ENCODE measurements at places on chromosomes 3 and 15.
A peak's percentile ranks its signal among the peaks of the same experiment; 100 is the strongest.

DNA sequence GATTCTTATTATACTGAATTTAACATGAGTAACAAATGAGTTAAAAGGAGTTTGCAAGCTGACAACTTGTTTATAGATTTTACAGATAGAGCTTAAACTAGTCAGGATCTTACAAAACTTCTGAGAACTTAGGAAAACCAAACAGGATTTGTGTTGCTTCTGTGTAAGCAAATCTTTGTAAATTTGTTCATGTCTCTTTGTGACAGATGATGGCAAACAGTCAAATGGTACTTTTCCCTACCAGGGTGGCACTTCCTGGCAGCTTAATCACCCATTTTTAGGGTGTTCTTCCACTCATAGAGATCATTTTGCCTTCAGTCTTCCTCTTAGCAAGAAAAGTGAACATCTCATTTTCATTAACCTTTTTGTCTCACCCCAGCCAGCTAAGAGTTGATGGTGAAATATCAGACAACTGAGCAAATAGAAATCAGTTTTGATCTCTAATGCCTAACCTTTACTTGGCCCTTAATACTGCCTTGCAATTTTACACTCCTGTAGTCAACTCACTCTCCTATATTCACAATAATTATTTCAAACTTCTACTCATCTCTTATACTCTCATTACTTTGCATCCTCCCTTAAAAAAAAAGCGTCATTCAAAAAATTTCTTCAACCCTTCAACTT, 23.7 kb upstream of the NECTIN3 start:
- no peak for DNase-seq

GRCh38 chr3:125959317-125960065, 9.5 kb upstream of the ROPN1B start:
- DNase-seq, result no peak

DNA sequence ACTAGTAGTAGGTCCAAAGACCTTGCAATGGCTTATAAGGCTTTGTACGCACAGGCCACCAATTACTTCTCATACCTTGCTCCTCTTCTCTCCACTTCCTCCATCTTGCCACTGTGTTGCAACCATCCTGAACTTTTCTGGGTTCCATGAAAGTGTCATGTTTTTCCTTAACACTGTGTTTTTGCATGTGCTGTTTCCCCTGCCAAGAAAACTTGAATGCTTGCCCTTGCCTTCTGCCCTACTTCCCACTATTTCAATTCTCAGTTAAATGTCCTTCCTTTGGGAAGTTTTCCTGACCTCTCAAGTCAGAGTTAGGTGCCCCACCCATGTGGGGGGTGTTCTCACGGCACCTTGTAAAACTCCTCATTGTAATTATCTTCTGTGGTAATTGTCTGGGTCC, 182.8 kb downstream of the THRB start:
- no peak for DNase-seq

- peak; percentile 59 for DNase-seq
These were observed 369.2 kb upstream of the IL12A start for GRCh38 chr3:159619341-159619885.

GRCh38 chr3:61926923-61927322, 365.6 kb downstream of the PTPRG start:
- DNase-seq, result no peak

GRCh38 chr3:192433704-192434103, 293.6 kb downstream of the FGF12 start:
- peak; percentile 30 for DNase-seq

DNA sequence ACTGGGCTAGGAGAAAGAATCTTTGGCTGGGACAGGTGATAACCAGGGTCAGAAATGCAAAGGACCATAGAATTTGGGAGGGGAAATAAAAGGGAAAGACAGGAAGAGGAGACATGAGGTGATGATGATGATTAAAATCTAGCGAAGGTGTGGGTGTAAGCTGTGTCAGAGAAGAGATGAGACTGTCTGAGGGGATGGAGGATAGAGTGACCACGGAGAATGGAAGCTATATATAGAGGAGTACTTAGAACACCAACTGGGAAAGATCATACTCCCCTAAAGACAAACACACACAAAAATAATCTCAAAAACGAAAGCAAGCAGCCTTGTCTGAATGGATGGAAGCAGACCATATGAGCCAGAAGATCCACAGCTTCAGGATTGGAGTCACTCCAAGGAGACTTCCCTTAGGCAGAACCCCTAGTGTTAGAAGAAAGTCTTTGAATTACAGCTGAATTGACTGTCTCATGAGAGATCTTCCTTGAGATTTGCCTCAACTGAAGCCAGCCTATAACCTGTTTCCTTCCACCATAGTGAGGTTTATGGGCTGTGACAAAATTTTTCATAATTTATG, 115.2 kb upstream of the DAZL start:
- DNase-seq, result no peak

- no peak for DNase-seq
These were observed 9.9 kb downstream of the MB21D2 start for GRCh38 chr3:192907784-192908183.

- DNase-seq, result no peak
These were observed 52.4 kb upstream of the GNB4 start for GRCh38 chr3:179503640-179504039.

- no peak for DNase-seq
These were observed 82.0 kb downstream of the HHLA2 start for GRCh38 chr3:108378153-108378951.

DNA sequence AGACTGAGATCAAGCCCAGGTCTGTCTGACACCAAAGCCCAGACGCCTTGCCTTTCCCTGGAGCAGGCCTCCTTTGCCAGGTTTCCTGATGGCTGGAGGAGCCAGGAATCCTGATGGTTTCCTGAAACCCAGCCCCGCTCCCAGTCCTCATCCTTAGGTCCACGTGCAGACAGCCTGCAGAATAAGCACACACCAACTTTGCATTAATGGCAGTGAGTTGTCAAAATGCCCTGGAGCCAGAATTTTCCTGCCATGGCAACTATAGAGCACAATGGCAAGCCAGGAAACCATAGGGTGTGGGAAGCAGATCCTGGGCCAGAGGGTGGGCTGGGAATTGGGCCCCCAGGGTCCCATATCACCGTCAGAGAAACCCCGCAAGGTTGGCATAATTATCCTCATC, 67.4 kb upstream of the HRH1 start:
- DNase-seq, result no peak

- no peak for DNase-seq
These were observed 100.1 kb upstream of the NEO1 start for GRCh38 chr15:72952151-72952550.

DNA sequence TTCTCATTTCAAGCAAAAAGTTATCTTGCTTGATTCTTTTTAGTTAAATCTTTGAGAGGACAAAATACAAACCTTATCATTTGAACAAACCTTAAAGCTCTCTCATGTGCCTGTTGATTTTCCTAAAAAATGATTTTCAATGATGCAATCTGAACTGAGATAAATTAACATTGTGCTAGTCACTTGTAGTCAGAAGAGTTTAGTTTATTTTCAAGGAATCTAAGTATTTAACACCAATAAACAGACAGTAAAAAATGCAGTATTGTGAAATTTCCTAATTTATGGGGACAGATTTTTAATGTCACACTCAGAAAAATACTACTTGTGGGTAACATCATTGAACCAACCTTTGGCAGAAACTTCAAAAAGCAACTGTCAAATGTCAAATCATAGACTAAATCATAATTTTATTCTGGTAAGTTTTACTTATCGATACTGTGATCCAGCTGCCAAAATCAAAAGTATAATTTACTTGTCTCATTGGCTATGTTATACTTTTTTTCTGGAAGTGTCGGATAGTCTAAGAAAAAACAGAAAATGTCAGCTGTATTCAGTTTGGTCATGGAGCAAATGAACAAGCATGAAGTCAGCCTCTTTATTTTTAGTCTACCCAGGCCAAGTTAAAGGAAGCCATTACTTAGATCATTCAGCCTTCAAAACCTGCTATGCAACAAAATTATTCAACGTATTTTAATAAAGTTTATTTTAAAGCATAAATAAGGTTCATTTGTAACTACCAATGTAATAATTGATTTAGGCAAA, 52.4 kb upstream of the FNDC3B start:
- DNase-seq, result no peak

GRCh38 chr3:62242831-62243509, 130.4 kb downstream of the FEZF2 start:
- DNase-seq, result no peak

- no peak for DNase-seq
These were observed 74.8 kb downstream of the SNTN start for GRCh38 chr3:63727233-63727632.

DNA sequence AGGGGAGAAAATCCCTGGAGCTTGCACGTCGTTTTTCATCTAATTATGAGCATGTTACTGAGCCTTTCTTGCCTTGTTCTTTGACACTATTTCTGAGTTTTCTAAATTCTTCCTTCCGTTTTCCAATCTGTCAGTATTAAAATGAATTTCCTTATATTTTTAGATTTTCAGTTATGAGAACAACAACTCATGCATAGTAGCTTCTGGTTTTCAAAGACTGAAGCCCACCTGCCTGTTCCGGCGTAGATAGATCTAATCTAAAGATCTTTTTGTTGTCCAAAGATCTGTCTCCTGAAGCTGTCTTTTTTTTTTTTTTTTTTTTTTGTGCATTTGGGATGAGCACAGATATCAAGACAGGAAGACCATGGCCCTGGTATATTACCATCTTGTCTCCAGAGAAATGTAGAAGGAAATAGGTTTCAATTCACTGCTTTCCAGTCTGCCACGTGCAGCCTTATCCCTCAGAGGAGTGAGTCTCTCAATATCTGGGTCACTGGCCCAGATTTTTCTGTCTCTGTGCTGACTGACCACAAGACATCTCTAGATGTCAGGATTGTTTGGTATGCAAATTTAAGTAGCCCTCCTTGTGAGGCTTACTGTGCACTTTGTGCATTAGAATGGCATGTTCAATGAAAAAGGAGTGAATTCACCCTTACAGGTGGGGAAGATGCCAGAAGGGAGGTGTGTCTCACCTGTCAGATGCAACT, 222.3 kb upstream of the TMC3 start:
- no peak for DNase-seq

DNA sequence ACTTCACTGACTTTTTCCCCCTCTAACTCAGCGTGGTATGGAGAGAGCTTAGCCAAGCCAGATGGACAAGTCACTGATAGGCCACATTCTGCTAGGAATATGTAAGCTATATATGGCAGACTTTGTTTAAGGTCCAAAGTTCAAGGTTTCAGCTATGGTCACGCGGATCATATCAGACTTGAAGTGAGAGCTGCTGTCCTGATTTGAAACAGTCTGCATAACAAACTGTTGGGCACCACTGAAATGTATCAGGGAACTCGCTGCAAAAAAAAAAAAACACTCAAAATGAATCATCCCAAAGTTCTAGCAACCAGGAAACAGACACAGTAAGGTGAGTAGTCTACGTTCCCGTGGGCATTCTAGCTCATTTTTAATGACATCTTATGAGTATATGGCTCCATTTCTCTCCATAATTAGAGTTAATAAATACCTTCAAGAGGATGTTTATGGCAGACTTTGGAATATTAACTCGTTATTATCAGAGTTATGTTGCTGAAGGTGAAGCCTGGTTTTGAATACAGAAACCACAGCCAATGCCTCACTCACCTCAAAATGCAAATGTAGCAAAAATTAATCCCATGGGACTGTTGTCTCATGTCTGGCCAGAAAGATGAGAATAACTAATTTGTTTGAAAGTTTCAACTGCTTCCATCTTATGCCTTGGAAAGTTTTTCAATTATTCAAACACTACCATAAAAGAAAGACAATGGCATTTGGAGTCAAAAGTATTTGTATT, 12.3 kb downstream of the DPH3 start:
- DNase-seq, result peak; percentile 20

GRCh38 chr15:49247556-49248110, 77.6 kb downstream of the GALK2 start:
- no peak for DNase-seq

DNA sequence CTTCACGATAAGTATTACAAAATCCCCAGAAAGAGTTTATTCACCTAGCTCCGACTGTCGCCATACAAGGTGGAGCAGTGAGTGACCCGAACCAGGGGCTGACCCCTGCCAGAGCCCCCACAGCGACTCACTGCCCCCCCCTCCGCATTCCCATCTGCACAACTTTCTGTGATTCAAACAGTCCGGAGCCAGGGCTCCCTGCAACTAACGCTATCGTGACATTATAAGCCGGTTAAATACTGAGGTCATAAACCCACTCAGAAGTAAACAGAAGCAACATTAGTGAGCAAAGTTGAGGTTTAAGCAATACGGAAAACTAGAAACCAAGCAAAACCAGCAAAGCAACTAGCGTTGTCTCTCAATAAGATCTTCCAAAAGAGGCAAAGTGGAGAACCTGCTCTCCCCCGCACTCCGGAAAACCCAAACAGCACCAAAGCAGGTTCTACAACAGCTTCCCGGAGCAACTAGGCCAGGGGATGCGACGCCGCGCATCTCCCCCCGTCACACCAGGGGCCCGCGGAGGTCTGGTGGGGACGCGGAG, 642 bp downstream of the SCAP start:
- peak; percentile 14 for DNase-seq

DNA sequence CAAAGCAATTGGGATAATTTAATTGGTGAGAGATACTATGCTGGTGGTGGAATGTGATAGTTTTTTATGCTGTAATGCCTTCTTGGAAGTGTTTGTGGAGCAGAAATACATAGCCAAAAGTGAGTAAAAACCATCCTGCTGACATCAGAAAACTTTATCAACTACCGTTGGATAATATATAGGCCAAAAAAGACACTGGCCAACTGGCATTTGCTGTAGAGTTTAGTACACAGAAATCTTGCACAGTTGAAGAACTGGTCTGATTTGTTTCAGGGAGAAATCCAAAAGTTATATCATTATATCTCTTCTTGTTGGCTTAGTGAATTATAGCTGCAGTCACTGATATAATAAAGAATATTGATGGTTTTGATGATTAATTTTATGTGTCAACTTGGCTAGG, 507 bp upstream of the MINDY4B start:
- DNase-seq, result no peak

DNA sequence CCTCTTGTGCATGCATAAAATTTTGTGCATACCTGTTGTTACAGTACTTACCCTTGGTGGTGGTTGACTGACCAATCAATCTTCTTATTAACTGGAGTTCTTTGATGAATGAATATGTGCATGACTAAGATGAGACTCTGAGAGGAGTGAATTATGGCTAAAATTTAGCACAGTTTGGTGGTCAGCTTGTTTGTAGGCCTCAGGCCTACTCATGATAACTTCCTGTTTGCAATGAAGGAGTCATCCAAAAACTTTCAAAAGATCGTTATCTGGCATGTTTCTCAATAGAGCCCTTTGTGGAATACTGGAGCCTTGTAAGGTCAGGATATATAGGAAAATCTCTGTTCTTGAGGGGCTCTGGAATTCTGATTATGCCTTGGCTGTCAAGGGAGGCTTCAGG, 66.5 kb downstream of the LEKR1 start:
- no peak for DNase-seq

DNA sequence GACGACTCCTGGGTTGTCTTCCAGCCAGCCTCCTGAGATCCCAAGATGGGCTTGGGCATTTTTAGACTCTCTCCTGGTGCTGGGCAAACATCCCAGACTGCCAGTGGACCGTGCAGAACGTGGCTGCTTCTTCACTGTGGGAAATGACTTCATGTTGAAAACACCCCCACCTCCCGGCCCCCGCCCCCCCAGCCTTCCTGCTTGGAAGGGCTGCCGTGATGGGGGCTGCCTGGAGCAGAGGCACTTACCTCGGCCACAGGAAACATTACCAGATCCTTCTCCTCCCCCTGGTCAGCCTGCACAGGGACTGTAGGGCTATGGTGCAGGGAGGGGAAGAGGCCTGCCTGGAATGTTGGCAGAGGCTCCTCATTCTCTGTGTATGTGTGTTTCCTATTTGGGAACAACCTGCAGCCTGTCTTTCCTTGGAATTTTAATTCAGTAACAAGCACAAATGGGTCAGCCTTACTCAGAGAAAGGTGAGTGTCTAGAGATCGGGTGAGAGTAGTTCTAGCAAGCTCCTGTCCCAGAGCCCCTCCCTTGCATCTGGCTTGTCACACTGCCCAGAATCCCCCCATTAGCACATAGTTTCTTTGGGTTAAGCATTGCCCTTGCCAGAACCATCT, 90.8 kb downstream of the ANP32A start:
- DNase-seq, result no peak

All from LoVo (cell line).